ENCODE measurements at places on chromosomes 2 and 18.

- DNase-seq, result no peak
Measured at GRCh38 chr2:127422559-127423477, 4.6 kb downstream of the PROC start.

- no peak for DNase-seq
Measured at GRCh38 chr2:172350839-172351479, 76.4 kb upstream of the ITGA6 start.

- no peak for DNase-seq
Measured at GRCh38 chr2:187594801-187595200, 40.6 kb upstream of the TFPI start.

DNA sequence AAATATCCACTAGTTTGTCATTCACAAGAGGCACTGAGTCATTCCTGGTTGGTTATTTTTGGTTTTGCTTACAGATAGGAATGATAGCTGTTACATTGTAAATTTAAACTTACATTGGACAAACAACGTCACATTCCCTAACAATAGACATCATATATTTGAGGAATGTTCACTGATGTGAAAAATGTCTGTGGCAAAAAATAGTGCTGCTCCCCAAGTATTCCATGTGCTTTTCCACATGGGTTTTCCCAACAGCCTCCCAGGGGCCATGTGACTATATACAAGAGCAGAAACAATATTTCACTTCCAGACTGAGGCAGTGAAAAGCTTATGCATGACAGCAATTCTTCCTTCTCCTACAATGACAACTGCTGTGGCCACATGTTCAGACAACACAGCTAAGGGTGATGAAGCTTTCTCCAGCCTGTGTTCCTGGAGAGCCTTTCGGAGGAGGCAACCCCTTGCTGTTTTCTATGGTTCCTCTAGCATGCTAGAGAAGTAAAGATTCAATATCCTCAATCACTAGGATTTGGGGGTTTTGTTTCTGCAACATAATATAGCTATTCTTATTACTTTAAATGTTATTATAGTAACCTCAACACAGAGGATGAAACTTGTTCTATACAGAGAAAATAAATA lies 202.7 kb downstream of the PTH2R start:
- DNase-seq, result no peak

DNA sequence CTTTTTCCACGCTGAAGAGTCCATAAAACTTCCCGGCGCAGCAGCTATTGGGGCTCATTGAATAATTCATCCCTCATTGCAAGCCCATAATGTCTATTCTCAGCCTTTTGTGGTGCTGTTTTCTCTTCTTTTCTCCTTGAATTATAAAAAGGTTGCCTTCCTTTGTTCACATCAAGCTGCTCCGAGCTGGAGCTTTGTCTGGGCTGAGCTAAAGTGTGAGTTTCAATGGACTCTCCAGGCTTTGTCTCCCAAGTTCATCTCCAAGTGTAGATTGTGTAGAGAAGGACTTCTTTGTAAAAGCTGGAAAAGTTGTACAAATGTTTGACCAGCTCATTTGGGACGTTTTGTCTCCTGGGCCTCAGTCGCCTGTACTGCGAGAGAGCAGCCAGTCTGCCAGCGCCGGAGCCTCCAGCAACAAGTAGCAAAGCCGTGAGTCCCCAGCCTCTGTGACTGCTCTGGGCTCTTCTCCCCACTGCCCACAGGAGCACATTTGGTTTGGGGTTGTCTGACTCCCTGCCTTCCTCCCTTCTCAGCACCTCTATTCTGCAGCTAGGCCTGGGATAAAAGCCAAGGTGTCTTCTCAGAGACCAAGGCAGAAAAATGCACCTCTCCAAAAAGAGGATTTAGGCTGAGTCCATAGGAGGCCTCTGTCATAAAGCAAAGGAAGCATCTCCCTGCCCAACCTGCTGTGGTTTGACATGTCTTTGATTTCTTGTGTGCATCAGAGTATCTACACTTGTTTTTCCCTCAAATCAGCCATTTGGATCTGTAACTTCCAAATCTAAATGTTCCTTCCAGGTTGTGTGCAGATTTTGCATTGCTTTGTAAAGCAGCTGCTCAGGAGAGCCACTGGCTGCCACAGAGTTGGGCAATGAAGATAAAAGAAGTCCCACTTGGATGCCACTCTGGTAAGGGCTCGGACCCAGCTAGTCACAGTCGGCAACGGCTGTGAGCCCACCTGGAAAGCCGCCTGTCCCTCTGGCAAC lies 6.4 kb downstream of the PAX3 start:
- no peak for DNase-seq

- DNase-seq, result no peak
Measured at GRCh38 chr2:216119986-216120385, 10.8 kb downstream of the XRCC5 start.

DNA sequence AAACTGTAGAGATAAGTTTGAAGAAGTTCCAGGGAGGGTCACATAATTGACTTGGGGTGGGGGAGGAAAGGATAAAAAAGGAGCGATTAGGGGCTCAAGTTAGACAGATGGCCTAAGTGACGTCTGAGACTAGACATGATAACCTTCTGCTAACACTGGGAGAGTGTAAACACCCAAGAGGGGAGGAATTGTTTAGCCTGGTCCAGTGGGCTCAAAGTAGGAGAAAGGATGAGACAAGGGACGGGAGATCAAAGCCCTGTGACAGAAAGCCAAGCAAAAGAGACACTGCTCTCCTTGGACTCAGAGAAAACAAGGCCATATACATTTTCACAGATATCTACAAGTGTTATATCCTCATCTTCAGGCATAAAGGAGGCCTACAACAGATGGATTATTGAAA lies 45.5 kb upstream of the IHH start:
- no peak for DNase-seq

DNA sequence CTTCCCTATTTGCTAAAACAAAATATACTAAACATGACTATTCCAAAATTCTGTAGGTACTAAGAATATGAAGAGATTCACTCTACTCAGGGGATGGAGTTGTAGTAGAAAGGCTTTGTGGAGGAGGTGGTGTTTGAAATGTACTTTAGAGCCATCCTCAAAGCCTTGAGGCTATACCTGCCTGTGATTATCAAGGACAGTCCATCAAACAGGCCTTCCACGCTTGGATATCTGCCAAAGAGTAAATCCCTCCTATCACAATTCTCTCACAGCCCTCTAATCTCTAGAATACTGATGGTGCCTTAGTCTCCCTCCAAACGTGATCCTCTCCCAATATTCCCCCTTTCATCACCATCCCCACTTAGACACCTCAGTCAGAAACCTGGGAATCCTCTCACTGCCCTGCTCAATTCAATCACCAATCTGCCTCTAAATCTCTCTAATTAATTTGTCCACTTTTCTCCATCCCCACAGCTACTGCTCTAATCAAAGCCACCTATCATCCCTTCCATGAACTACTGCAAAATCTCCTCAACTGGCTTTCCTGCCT lies 13.1 kb downstream of the SOS1 start:
- DNase-seq, result no peak

DNA sequence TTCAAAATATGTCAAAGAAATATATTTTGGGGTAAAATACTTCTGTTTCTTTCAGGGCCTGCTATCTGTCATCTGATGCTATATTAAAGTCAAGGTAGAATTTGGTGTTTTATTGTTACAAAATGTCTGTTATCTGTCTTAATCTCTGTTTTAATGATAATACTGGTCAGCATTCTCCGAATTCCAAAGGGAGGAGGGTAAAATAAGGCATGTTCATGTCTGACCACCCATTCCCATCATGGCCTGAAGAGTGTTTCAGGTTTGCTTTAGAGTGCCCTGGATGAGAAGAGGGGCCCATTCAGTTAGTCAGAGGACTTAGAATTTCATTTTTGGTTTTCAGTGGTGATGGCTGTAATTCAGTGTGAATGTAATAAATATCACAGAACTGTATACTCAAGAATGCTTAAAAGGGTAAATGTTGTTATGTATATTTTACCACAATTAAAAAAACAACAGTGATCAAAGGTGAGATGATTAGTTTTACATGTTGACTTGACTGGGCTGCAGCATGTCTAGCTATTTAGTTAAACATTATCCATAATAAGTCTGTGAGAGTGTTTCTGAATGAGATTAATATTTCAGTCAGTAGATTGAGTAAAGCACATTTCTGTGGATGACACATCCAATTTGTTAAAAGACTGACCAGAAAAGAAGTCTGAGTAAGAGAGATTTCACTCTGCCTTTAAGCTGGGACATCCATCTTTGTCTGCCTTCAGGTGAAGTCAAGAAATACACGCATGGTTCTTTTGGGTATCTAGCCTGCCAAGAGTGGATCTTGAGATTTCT lies 467.9 kb upstream of the SYT4 start:
- DNase-seq, result no peak

- no peak for DNase-seq
Measured at GRCh38 chr2:174158003-174158402, 90.3 kb downstream of the OLA1 start.

DNA sequence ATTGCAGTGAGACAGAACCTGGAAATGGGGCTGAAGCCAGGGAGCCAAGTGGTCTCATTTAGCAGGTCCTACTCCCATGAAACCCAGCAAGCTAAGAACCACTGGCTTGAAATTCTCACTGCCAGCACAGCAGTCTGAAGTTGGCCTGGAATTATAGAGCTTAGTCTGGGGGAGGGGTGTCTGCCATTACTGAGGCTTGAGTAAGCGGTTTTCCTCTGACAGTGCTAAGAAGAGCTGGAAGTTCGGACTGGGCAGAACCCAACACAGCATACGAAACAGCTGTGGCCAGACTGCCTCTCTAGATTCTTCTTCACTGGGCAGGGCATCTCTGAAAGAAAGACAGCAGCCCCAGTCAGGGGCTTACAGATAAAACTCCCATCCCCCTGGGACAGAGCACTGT lies 305.7 kb upstream of the SETBP1 start:
- no peak for DNase-seq

DNA sequence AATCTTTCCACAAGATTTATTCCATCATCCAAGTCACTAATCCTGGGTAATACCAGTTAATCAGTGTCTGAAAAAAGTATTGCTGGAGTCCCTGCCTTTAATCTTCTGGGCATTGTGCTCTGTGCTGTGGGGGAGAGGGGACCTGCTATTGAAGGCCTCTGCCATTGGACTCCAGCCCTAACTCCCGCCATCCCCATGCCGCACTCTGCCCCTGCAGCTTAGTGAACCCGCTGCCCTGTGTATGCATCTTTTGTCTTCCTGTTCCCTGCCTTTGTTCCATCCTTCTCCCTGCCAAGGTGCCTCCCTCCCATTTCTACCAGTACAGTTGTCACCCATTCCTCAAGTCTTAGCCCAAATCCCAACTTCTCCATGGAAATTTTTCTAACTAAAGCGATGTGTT lies 113.8 kb upstream of the EPAS1 start:
- DNase-seq, result no peak

DNA sequence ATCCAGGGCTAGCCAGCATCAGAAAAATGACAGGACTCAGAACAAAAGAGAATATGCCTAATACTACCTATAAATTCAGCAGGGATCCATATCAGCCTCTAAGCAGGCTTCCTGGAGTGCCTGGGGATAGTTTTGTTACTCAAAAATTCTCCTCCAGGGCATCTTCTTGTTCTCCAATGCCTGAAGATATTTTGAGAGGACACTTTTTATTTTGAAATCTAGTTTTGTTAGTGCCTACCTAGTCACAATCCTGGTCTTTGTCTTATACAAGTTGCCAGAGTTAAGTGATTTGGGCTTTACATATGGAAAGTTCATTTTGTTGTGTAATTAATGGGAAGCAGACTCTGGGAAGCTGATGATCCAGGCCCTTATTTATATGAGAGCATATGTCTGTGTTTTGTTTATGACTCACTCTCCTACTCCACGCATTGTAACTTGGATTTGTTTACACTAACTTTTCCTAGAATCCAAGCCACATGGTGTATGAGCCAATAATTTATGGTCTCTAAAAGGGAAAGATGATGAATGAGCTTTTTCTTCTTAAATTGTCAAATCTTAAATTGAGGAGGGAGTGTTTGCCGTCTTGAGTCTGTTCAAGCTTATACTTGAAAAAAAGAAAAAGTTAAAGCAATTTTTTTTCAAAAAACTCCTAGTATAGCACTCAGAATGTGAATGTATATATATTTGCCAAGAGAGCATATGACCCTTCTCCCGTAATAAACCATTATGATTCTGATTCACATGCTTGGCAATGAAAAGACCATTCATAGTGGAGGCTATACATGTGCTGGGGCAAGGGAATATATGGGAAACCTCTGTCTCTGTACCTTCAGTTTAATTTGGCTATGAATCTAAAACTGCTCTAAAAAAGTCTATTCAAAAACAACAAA lies 370.3 kb downstream of the SETBP1 start:
- DNase-seq, result no peak

- no peak for DNase-seq
Measured at GRCh38 chr2:128775217-128775913, 456.7 kb upstream of the HS6ST1 start.

- no peak for DNase-seq
Measured at GRCh38 chr2:238098901-238099713, 1.0 kb upstream of the ESPNL start.

DNA sequence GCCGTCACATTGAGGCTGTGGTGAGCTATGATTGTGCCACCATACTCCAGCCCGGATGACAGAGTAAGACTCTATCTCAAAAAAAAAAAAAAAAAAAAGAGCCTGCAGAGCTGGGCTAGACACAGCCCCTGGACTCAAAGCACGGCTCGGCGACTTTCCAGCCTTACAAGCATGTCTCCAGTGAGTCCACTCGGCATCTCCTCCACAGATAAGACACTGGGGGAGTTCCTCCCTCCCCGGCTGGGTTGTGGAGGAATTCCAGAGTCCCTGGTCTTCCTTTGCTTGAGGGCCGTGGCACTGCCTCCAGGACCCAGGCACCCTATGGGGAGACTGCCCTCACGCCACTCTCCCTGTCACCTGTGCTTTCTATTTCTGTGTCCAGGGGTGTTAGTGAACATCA lies 30.9 kb upstream of the RPL31 start:
- no peak for DNase-seq

DNA sequence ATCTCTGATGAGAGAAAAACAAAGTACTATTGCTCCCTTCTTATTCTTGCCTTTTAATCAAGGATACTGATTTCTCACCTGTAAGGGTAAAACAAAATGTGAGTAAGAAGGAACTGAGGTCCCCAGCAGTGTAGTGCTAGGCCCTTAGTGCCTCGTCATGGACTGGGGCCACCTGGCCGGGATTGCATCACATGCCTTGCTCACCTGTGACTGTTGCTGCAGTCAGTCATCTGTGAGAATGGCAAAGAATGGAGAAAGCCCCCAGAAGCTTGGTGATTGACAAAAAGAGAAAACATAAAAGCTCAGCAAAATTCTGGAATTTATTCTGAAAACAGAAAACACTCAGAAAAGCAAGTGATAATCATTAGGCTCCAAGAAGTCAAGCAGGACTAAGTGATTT lies 63.4 kb downstream of the SPATS2L start:
- no peak for DNase-seq

DNA sequence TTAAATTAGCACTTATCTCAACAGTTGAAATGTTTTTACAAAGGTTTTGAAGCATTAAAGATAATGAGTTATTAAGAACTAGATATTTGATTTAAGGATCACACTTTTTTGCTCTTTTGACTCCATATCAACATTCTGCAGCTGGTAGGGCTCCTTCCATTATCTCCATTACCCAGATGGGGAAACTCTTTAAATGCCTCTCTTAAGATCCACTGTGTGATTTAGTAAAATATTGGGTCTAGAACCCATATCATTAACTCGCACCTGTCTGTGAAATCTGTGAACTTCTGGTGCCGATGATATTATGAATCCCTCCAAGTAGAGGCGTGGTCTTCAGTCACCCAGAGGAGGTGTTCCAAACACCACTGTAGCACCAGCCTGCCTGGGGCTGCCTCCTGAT lies 466.2 kb downstream of the TSN start:
- no peak for DNase-seq

Measured in stimulated activated CD8-positive, alpha-beta memory T cell treated with anti-CD3 and anti-CD28 coated beads, Interleukin-7, amount 100 ng/mL, for 48 hours (primary cell).